Retina (tissue), 1 donor: ENCODE measurements at places on chromosomes 6 and 20.

- DNase-seq: no peak
These were observed 176.6 kb upstream of the FERMT1 start for GRCh38 chr20:6299456-6299855.

DNA sequence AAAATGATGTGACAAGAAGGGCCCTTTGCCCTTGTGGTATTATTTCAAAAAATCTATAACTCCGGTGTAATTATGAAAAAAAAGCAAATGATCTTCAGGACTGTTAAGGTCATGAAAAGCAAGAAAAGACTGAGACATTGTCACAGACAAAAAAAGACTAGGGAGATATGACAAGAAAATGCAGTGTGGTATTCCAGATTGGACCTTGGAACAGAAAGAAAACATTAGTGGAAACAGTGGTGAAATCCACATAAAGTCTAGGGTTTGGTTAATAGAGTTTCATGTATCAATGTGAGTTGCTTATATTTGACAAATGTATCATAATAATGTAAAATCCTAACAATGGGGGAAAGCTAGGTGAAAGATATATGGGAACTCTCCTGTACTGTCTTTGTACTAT lies 26.8 kb upstream of the SLC17A3 start:
- no peak for DNase-seq

DNA sequence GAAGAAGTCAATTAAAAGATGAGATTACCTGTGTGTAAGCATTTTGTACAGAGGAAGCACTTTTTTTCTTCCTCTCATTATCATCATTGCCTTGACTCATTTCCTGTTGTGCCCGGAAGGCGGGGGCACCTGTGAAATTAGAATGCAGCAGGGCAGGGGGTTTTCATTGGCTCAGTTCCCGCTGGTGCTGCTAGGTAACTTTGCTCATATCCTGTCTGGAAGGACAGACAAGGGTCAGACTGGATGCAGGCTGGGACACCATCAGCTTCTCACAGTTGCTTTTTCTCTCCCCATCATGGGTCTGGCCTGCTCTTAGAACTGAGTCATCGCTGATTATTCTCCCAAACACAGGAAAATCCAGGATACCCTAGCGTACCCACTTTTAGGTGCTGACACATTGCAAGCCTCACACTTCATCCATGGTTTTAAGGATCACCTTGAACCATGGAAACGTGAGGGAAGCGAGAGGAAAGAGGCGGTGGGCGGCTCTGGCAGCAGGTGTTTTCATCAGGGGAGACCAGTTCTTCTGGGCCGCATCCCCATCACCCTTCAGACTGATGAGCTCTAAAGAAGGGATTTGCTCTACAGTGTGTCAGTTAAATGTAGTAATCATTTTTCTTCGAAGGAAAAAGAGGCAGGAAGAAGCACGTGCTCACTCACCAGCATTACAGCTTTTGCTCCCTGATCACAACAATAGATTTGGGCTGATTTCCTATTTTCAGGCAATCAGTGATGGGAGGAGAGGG lies 195.7 kb upstream of the SASH1 start:
- no peak for DNase-seq

- DNase-seq: peak; percentile 14
These were observed 2.4 kb upstream of the PPP1R3G start for GRCh38 chr6:5082487-5083306.

GRCh38 chr6:139308286-139308916 lies 16.6 kb upstream of the TXLNB start:
- no peak for DNase-seq

- no peak for DNase-seq
These were observed 20.0 kb downstream of the PDYN start for GRCh38 chr20:1973601-1974440.

GRCh38 chr6:48109944-48110343 lies 1.1 kb downstream of the PTCHD4 start:
- DNase-seq: no peak

- peak; percentile 84 for DNase-seq
These were observed 9.9 kb downstream of the CYP21A2 start for GRCh38 chr6:32047855-32048766.

- no peak for DNase-seq
These were observed 45.3 kb upstream of the STXBP5 start for GRCh38 chr6:147158881-147159280.

DNA sequence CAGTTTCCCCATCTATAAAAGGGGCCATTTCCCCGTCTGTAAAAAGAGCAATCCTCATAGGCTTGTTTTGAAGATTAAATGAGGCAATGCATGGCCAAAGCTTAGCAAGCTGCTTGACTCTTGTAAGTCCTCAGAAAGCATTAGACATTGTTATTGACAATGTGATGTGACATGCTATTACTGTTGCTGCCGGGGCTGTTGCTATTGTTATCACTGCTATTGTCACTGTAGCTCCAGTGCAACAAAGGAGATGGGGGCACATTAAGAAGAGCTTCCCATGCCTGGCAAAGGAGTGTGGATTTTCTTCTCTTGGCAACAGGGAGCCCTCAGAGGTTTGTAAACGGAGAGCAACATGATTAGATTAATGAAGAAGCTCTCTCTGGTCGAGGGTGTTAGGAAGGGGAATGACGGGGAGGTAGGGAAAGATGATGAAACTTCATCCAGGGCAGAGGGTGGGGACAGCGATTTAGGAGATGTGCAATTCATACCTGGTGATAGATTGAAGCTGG lies 33.1 kb upstream of the FAM83D start:
- no peak for DNase-seq

DNA sequence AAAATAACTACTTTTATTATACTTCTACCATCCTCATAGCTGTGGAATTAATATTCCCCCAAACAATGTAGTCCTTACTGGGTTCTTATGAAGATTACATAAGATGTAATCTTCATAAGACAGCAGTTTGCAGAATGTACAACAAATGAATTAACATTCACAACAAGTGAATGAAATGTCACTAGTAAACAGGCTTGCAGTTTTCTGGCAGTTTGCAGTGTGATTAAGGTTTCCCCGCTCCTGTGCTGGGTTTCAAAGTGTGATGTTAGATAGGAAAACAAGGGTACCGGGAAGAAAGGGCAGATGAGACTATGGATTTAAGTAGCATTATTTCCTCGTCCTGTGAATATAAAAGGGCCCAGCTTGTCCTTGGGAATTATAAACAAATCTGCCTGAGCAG lies 22.5 kb downstream of the ARFGEF3 start:
- no peak for DNase-seq

DNA sequence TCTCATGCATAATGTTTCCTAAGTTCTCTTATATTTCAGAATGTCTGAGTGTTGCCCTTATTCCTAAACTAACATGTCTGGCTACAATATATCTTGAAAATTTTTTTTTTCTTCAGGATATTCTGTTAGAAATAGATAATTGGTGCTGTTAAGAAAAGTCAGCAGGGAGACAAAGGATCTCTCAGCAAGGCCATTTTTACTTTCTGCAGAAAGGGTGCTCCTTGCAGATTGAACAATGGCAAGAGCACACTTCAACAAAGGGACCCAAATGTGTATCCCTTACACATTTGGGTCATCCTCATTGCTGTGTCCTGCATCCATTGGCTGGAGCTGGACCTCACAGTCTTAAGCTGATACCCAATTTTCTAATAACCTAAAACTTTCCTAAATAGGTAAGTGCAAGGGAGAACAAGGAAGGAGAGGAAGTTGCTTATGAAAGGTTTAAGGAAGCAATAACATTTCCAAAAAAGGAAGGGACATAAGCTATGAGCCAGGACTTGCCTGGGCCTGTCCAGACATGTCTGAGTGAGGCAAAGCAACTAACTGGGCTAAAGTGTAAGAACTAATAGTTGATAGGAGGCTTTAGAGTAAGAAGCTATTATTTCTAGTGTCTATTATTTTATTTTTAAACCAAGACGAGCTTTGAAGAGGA lies 429.6 kb downstream of the BCKDHB start:
- DNase-seq: no peak

GRCh38 chr20:64006490-64006889 lies 25.6 kb downstream of the PRPF6 start:
- no peak for DNase-seq

DNA sequence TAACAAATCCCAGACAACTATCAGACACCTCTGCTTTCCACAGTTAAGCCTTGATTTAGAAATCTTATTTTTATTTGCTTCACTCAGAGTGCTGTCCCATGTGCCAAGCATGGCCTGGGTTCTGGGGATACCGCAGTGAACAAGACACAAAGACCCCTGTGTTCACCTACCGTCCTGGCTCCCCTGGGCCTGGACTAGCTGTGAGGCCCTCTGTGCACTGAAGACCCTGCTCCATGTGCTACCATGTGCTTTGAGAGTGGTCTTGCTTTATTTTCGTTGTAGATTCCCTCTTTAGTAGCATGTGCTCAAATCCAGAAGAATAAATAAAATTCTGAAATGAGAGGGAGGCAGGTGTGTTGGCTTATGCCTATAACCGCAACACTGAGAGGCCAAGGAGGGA lies 22.5 kb downstream of the SUMO4 start:
- DNase-seq: no peak

DNA sequence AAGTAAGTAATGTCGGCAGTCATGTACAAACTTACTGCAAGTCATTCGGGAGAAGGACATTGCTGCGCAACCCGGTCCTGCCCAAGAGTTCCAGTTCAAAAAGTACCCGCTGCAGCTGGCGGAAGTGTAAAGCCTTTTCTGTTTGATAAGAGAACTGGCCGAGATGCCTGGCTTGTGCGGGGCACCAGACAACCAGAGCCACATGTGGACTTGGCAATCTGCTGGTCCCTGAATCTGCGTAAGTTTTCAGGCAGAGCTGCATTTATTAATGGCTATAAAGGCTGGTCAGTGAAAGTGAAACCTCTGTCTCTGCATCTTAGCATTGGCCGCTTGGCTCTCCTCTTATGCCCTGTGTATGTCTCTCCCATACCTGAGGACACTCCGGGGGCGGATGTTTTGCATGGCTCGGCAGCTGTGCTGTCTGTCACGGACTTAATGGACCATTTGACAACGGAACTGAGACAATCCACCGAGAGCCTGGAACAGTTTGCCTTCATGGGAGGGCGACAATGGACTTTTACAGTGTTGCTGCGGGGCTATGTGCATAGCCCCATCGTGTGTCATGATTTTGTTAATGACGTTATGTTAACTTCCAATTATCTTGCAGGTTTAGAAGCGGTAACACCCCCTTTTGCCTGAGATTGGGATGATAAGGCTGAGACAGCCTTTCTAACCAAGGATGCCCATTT lies 19.8 kb upstream of the RGS17 start:
- no peak for DNase-seq

DNA sequence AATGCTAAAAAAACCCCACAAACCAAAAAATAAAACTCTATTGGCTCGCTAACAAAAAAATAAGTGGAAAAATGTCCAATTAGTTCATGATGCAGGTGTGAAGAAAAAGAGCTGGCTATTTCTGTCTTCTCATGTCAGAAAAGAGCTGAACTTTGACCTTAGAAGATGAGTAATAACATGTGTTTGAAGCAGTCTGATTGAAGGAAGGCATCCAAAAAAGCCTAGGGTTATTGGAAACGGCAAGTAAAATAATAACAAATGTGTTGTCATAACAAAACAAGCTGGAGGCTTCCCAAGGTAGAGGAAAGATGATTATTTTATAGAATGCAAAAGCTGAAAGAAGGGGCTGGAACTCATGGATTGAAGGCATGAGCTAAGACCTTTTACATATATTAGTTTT lies 94.4 kb upstream of the FAM184A start:
- DNase-seq: no peak

- no peak for DNase-seq
These were observed 254.4 kb upstream of the RUNX2 start for GRCh38 chr6:45073771-45074170.

- no peak for DNase-seq
These were observed 113.7 kb upstream of the PDE10A start for GRCh38 chr6:165776691-165777090.

GRCh38 chr20:35773154-35773751 lies 1.4 kb downstream of the PHF20 start:
- DNase-seq: no peak

- DNase-seq: no peak
These were observed 150.1 kb downstream of the HAO1 start for GRCh38 chr20:7790189-7790588.

DNA sequence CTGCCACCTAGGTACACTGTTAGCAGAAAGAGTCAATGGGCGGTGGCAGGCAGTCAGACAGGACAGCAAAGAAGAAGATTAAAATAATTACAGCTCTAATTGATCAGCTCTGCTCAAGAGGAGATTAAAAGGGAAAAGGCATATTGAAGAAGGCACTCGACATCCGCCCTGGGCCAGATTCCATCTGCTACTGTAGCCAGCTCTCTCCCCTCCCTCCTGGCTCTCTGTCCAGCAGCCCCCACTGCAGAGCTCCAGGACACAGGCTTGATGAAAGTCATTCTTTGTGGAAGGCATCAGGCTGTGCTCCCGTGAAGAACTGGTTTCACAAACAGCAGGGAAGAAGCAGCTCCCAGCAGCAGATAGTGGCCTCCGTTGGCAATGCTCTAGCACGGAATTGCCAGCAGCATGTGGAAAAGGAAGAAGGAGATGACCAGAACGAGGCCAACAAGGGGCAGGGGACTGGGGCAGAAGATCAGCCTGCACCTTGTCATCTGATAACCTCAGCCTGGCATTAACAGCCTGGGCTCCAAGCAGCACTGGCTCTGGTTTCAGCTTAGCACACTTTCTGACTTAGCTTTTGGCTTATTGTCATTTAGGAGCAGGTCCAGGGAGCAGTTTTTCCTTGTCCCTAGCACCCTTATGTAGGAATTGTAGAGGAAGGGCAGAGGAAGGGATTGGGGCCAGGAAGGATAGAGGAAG lies 465.9 kb downstream of the KIF16B start:
- DNase-seq: peak; percentile 36

GRCh38 chr6:15881150-15881549 lies 218.3 kb upstream of the DTNBP1 start:
- DNase-seq: no peak

GRCh38 chr6:11722220-11722619 lies 56.4 kb downstream of the ADTRP start:
- DNase-seq: no peak

GRCh38 chr6:61586934-61587537 lies 699.0 kb downstream of the KHDRBS2 start:
- no peak for DNase-seq

- DNase-seq: peak; percentile 98
These were observed 1.1 kb upstream of the ZDHHC14 start for GRCh38 chr6:157379656-157380457.

GRCh38 chr20:51586005-51586440 lies 43.5 kb upstream of the NFATC2 start:
- no peak for DNase-seq

GRCh38 chr6:33663028-33663427 lies 41.9 kb downstream of the ITPR3 start:
- DNase-seq: no peak

GRCh38 chr6:12232339-12232738 lies 57.8 kb upstream of the EDN1 start:
- no peak for DNase-seq

DNA sequence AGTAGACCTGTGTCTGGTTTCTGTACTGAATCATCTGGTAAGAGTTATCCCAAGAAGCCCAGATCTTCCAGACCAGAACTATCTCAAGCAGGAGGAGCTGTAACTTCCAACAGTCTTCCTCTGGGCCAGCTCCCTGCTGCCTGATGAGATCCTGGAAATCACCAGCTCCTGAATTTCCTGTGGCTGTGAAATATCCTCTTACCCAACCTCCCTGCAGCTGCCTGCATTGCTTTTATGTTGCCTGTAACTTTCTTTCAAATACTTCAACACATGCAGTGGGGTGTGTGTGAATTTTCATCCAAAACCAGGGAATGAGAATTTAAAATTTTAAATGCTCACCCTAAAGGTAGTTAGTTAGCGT lies 160.5 kb upstream of the LAMP5 start:
- no peak for DNase-seq

GRCh38 chr6:116933485-116933884 lies 56.4 kb downstream of the RFX6 start:
- no peak for DNase-seq
